Central memory CD8-positive, alpha-beta T cell (primary cell): ENCODE measurements at places on chromosomes 7 and 10.
A peak's percentile ranks its signal among the peaks of the same experiment; 100 is the strongest.

- no peaks in the 10 kb centered on the region for H3K4me1 ChIP-seq
- no peak for DNase-seq
- peaks cover 14% of the 10 kb centered on the region for H3K27me3 ChIP-seq
- H3K36me3 ChIP-seq: no peaks in the 10 kb centered on the region
- H3K27ac ChIP-seq: no peak overlapping the region
These were observed 14.3 kb downstream of the AQP1 start for GRCh38 chr7:30925913-30926312.

- no peaks in the 10 kb centered on the region for H3K27me3 ChIP-seq
- H3K4me1 ChIP-seq: peaks cover 12% of the 10 kb centered on the region
- H3K27ac ChIP-seq: no peak overlapping the region
- H3K36me3 ChIP-seq: peaks cover 30% of the 10 kb centered on the region
- DNase-seq: no peak
- no peak overlapping the region for H3K4me3 ChIP-seq
These were observed 37.6 kb downstream of the GET4 start for GRCh38 chr7:913736-914520.

DNA sequence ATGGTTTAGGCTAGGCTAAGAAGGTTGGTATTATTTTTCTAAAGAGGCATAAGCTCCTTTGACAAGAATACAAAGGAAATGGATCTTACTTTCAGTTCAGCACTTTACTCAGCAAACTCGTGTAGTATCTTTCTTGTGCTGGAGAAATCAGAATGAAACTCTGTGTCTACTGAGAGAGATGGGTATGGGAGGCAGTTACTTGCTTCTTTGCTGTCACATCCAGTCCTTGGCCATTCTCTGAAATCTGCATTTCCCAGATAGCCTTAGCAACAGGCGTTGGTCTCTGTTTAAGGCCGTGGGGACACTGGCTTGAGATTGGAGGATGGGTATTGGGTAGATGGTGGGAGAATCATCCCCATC lies 180.5 kb downstream of the NRP1 start:
- DNase-seq: no peak
- peak overlapping the region; percentile 2 for H3K4me3 ChIP-seq
- peaks cover 39% of the 10 kb centered on the region for H3K4me1 ChIP-seq
- peak overlapping the region; percentile 47 for H3K27ac ChIP-seq
- H3K36me3 ChIP-seq: no peaks in the 10 kb centered on the region

DNA sequence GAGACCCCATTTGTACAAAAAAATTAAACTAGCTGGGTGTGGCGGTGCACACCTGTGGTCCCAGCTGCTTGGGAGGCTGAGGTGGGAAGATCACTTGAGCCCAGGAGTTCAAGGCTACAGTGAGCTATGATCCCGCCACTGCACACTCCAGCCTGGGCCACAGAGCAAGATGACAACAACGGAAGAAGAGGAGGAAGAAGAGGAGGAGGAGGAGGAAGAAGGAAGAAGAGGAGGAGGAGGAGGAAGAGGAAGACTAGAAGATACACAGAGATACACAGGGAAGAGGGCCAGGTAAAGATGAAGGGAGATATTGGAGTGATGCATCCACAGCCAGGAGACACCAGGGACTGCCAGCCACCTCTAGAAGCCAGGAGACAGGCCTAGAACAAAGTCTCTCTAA lies 75.7 kb upstream of the PTER start:
- no peak overlapping the region for H3K27ac ChIP-seq
- no peaks in the 10 kb centered on the region for H3K36me3 ChIP-seq
- H3K4me1 ChIP-seq: no peaks in the 10 kb centered on the region
- DNase-seq: no peak
- no peak overlapping the region for H3K4me3 ChIP-seq

GRCh38 chr7:37018954-37019353 lies 294.7 kb upstream of the AOAH start:
- H3K4me1 ChIP-seq: peaks cover 11% of the 10 kb centered on the region
- no peak overlapping the region for H3K27ac ChIP-seq
- peaks cover 10% of the 10 kb centered on the region for H3K36me3 ChIP-seq
- no peak for DNase-seq
- H3K4me3 ChIP-seq: no peak overlapping the region

GRCh38 chr10:4867520-4868356 lies 41.7 kb downstream of the AKR1E2 start:
- H3K36me3 ChIP-seq: no peaks in the 10 kb centered on the region
- no peaks in the 10 kb centered on the region for H3K4me1 ChIP-seq
- peaks cover 31% of the 10 kb centered on the region for H3K27me3 ChIP-seq
- no peak overlapping the region for H3K27ac ChIP-seq

DNA sequence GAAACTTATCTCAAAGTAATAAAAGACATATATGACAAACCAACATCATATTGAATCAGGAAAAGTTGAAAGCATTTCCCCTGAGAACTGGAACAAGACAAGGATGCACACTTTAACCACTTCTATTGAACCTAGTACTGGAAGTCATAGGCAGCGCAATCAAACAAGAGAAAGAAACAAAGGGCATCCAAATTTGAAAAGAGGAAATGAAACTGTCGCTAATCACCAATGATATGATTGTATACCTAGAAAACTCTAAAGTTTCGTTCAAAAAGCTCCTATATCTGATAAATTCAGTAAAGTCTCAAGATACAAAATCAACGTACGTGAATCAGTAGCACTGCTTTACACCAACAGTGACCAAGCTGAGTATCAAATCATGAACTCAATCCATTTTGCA lies 137.7 kb upstream of the TEX47 start:
- H3K27ac ChIP-seq: no peak overlapping the region
- no peaks in the 10 kb centered on the region for H3K27me3 ChIP-seq
- no peak for DNase-seq
- H3K36me3 ChIP-seq: no peaks in the 10 kb centered on the region
- H3K4me3 ChIP-seq: no peak overlapping the region

GRCh38 chr7:105677817-105678573 lies 96.7 kb upstream of the EFCAB10 start:
- DNase-seq: peak; percentile 66
- no peaks in the 10 kb centered on the region for H3K27me3 ChIP-seq
- H3K27ac ChIP-seq: peak overlapping the region; percentile 92
- peaks cover 80% of the 10 kb centered on the region for H3K4me1 ChIP-seq

GRCh38 chr10:43218206-43218950 lies 48.5 kb downstream of the RASGEF1A start:
- no peak overlapping the region for H3K4me3 ChIP-seq
- peaks cover 42% of the 10 kb centered on the region for H3K4me1 ChIP-seq
- H3K27ac ChIP-seq: no peak overlapping the region
- no peaks in the 10 kb centered on the region for H3K27me3 ChIP-seq
- no peak for DNase-seq

- peaks cover 24% of the 10 kb centered on the region for H3K36me3 ChIP-seq
- peak overlapping the region; percentile 83 for H3K27ac ChIP-seq
- H3K4me3 ChIP-seq: peak overlapping the region; percentile 58
- H3K4me1 ChIP-seq: peaks cover 55% of the 10 kb centered on the region
These were observed 218.8 kb downstream of the SFMBT2 start for GRCh38 chr10:7192061-7192460.

- H3K36me3 ChIP-seq: no peaks in the 10 kb centered on the region
- DNase-seq: no peak
- no peaks in the 10 kb centered on the region for H3K4me1 ChIP-seq
- H3K27me3 ChIP-seq: no peaks in the 10 kb centered on the region
- H3K27ac ChIP-seq: no peak overlapping the region
- H3K4me3 ChIP-seq: no peak overlapping the region
These were observed 11.9 kb downstream of the ZNF804B start for GRCh38 chr7:88771417-88771816.

DNA sequence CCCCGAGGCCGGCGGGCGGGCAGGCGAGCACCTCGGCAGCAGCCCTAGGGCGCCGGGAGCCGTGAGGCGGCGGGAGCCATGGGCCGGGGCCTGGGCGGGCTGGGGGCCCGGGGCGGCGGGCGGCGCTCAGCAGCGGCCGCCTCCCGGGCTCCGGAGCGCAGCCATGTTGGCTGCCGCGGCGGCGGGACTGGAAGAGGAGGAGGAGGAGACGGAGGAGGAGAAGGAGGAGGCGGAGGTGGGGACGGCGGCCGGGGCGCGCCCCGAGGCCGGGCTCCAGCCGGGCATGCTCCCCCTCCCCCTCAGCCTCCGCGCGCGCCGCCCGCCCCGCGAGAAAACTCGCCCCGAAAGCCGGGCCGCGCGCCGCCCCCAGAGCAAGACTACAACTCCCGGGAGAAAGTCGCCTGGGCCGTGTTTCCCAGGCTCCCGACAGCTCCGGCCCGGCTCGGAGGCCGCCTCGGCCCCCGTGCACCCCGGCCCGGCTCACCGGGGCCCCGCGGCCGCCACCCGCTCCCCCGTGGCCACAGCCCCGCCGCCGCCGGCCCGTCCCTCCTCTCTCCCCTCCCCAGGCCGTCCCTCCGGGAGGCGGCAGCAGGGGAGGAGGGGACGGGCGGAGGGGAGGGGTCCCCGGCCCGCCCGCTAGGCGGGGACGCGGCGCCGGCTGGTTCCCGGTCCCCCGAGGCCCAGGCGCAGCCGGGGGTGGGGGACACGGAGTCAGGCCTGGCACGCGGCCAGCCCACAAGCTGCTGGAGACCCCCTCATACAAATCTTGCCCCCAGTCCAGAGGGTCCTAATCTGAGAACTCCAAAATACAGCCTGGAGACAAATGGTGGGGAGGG lies at the start of gene DLG5:
DLG5 (minus strand) TSS at position 190 of the 836 bp plus-strand sequence. CDS start 235 bp downstream, outside the sequence.
- peaks cover 26% of the 10 kb centered on the region for H3K4me1 ChIP-seq
- H3K4me3 ChIP-seq: peak within 1 kb of the TSS; percentile 76

DNA sequence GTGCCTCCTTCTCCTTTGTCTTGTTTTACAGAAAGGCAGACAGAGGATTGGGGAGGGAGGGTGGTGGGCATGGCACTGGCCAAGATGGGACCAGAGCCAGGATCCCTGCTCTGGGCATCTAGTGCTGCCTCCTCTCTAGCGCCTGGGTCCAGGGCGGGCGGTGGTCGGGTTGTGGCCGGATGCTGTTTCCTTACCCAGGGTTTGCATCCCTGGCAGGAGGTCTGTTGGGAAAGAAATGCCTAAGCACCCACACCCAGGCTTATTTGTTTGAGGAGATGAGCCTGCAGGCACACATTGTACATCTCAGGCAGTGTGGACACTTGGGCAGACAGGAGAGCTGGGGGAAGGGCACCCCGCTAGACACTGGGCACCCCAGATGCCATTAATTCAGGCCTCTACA lies 102.3 kb upstream of the PCBD1 start:
- no peak for DNase-seq
- H3K4me1 ChIP-seq: peaks cover 16% of the 10 kb centered on the region
- no peaks in the 10 kb centered on the region for H3K36me3 ChIP-seq
- no peak overlapping the region for H3K27ac ChIP-seq
- H3K27me3 ChIP-seq: peaks cover 2% of the 10 kb centered on the region
- no peak overlapping the region for H3K4me3 ChIP-seq

DNA sequence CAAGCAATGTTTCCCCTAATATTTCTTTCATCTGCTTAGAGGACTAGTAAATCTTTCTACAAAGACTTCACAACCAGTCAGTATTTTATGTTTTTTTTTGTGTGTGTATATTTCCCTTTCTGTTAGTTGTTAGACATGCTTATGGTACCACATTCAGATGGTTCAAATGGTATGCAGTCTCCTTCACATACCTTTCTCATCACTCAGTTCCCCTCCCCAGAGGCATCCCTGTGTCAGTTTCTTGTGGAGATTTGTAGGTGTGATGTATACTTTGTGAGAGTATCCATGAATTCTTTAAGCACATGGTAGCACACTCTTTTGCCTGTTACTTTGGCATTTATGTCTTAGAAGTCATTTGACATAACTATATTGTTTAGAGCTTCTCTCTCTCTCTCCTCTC lies 4.4 kb downstream of the ZNF485 start:
- H3K4me3 ChIP-seq: no peak overlapping the region
- H3K36me3 ChIP-seq: peaks cover 19% of the 10 kb centered on the region

GRCh38 chr10:112071596-112072133 lies 111.9 kb downstream of the GPAM start:
- H3K4me3 ChIP-seq: no peak overlapping the region
- no peaks in the 10 kb centered on the region for H3K36me3 ChIP-seq
- no peaks in the 10 kb centered on the region for H3K4me1 ChIP-seq
- DNase-seq: no peak
- H3K27ac ChIP-seq: no peak overlapping the region

- no peak for DNase-seq
- H3K4me1 ChIP-seq: no peaks in the 10 kb centered on the region
- peak overlapping the region; percentile 44 for H3K27ac ChIP-seq
- peaks cover 2% of the 10 kb centered on the region for H3K36me3 ChIP-seq
These were observed 42.2 kb upstream of the HSPB1 start for GRCh38 chr7:76260171-76260703.

DNA sequence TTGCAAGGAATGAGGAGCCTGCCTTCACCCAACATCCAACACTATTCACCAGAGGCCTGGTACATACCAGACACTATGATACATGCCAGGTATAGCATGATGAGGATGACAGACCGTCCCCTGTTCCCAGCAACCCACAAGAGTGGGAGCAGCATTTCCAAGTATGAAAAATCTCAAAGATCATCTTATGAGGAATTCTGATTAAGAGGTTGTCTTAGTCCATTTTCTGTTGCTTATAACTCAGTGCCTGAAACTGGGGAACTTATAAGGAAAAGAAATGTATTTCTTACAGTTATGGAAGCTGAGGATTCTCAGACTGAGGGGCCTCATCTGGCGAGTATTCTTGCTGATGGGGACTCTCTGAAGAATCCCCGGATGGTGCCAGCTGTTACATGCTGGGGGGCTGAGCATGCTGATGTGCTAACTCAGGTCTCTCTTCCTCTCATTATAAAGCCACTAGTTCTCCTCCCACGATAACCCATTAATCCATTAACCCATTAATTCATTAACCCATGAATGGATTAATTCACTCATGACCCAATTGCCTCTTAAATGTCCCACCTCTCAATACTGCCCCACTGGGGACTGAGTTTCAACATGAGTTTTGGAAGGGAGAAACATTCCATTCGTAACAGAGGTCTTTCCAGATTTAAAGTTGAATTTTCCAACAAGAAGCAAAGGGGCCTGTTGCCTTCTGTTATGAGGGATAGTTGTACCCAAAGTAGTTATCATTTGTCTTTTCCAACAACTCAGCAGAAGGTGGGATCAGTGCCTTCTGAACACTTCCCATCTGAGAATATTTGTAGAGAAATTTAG lies 173.9 kb downstream of the HERPUD2 start:
- no peak for DNase-seq
- no peak overlapping the region for H3K27ac ChIP-seq
- H3K27me3 ChIP-seq: peaks cover 18% of the 10 kb centered on the region
- no peak overlapping the region for H3K4me3 ChIP-seq

GRCh38 chr7:96217147-96217546 lies 104.8 kb downstream of the SLC25A13 start:
- no peak overlapping the region for H3K4me3 ChIP-seq
- DNase-seq: no peak
- H3K36me3 ChIP-seq: no peaks in the 10 kb centered on the region
- H3K4me1 ChIP-seq: no peaks in the 10 kb centered on the region
- H3K27me3 ChIP-seq: no peaks in the 10 kb centered on the region

DNA sequence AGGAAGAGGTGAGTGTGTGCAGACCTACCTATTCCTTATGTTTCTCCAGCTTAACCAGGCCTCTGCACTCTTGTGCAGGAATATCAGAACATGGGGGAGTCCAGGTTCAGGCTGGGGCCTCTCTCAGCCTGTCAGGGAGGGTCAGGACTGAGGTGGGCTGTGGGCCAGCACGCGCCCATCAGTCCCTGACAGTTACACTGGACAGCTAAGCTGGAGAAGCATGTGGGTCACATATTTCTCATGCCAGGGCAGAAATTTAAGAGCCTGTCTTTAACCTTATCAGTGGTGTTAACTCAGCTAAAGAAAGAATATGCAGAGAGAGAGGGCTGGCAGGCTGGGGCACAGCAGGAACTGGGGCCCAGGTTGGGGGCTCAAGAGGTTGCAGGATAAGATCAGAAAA lies 8.7 kb upstream of the POLD2 start:
- no peaks in the 10 kb centered on the region for H3K27me3 ChIP-seq
- no peaks in the 10 kb centered on the region for H3K4me1 ChIP-seq
- no peak for DNase-seq
- H3K36me3 ChIP-seq: peaks cover 2% of the 10 kb centered on the region
- no peak overlapping the region for H3K4me3 ChIP-seq
